NCI-H2029 treated with DMSO at 0.1 percent for 48 hours (cell line): ENCODE measurements at places on chromosomes 12 and 14.

DNA sequence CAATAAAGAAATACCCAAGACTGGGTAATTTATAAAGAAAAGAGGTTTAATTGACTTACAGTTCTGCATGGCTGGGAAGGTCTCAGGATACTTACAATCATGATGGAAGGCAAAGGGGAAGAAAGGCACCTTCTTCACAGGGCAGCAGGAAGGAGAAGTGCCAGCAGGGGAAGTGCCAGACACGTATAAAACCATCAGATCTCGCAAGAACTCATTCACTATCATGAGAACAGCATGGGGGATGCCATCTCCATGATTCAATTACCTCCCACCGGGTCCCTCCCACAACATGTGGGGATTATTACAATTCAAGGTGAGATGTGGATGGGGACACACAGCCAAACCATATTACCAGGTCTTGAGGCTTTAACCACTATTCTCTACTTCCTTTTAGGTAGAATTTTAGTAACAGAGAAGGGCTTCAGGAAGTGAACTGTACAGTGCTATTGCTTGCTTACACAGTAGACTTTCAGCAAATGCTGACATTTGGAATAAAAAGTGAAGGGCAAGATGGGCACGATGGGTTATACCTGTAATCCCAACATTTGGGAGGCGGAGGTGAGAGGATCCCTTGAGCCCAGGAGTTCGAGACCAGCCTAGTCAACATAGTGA is 40.8 kb upstream of the OR4E1 start:
- DNase-seq = no peak

- DNase-seq = no peak
These were observed 220.3 kb upstream of the ARID2 start for GRCh38 chr12:45509187-45509586.

GRCh38 chr12:88925454-88925853 is 345.2 kb upstream of the KITLG start:
- DNase-seq = no peak

DNA sequence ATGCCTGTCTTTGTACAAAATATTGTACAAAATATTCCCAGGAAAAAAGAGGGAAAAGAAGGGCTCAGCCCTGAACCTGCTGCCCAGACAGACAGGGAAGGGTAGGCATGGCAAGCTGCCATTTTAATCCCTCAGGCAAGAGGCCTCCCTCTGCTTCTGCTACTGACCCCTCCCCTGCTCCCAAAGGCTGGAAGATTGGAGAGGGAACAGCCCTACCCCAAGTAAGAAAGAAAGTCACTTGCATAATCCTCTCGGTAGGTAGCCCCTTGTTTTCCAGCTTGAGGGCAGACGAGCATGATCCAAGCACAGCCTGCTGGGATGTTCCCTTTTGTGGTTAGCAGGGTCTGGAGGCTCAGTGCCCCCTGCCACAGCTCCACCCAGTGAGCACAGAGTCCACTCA is 20.7 kb downstream of the ADCY6 start:
- no peak for DNase-seq

DNA sequence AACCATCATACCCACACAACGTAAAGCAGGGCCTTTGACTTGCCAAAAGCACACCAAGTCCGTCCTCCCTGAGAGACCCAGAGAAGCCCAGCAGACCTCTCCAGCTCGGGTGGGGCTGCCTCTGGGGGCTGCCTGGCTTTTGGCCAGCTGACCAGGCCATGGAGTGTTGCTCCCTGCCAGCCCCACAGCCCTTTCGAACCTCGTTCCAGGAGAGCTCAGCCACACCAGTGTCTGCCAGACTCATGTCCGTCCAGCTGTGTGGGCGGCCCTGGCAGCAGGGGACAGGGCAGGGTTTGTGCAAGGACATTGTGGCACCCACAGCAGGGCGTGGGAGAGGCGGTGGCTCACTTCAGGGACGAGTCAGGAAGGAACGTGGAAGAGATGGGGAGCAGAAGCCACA is 22.6 kb upstream of the IRF2BPL start:
- DNase-seq = no peak

- no peak for DNase-seq
These were observed 59.4 kb downstream of the TTC9 start for GRCh38 chr14:70700955-70701585.

- DNase-seq = peak; percentile 95
These were observed 31.1 kb upstream of the TMX1 start for GRCh38 chr14:51208982-51209381.

GRCh38 chr14:94823556-94824341 is 53.8 kb upstream of the GSC start:
- DNase-seq = no peak

- no peak for DNase-seq
These were observed 142.1 kb downstream of the GXYLT1 start for GRCh38 chr12:42002563-42002962.
